Occipital lobe (tissue), 3 donors: ENCODE measurements at places on chromosomes 7 and 10. TPM values are rescaled to one million over a fixed set of nuclear protein-coding genes. Genes with fewer than 3 reads are reported as not detected.

DNA sequence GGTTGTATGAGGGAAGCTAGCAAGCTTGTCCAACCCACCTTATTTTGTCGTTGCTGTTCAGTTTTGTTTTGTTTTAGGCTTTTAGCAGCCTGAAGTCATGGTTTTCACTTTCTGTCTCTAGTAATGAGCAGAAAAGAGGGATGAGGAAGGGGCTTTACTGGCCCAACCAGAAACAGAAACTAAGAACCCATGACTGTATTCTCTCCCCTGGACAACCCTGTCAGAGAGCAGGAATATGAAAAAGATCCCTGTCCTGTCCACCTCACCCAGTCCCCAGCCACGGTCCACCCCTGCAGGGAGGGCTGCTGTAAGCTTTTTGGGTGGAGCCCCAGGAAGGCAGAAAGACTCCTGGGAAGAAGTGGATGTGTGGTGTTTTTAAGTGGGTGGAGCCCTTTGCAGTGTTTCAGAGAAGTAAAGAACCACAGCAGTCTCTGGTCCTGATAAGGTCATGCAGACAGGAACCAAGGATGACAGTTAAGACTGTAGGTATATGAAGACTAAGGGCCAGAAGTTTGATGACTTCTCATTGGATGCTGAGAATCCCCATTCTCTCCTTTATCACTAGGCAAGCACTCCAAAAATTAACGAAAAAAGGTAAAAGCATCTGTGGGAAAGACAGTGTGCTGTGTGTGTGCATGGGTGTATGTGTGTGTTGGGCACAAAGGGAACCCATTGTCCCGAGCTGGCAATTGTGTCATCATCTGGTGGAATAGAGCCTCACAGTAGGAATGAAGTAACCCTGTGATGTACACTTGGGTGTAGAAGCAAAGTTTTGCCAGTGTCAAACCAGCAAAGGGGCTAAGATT lies 13.8 kb downstream of the MRPL32 start:
- DNase-seq = no peak

DNA sequence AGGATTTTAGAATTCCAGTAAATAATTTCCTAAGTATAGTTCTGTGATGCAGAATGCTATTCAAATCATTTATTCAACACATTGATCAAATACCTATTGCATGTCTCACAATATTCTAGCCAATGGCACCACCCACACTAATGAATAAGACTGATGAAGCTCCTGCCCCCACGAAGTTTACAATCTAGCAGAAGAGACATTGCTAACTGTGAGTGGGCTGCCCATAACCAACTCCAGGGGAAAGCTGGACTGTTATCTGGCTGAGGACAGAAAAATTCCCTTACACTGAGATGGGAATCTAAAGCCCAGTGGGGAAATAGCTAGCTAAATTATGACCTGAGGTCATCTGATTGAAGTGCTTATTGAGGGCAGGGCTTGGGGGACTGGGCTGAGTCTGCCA lies 128.8 kb upstream of the LYZL2 start:
- no peak for DNase-seq

GRCh38 chr10:57983281-57983791 lies 284.4 kb downstream of the IPMK start:
- no peak for DNase-seq

Gene HOXA10
- not detected for total RNA-seq

Gene TRDMT1
- total RNA-seq = 39.3 TPM

DNA sequence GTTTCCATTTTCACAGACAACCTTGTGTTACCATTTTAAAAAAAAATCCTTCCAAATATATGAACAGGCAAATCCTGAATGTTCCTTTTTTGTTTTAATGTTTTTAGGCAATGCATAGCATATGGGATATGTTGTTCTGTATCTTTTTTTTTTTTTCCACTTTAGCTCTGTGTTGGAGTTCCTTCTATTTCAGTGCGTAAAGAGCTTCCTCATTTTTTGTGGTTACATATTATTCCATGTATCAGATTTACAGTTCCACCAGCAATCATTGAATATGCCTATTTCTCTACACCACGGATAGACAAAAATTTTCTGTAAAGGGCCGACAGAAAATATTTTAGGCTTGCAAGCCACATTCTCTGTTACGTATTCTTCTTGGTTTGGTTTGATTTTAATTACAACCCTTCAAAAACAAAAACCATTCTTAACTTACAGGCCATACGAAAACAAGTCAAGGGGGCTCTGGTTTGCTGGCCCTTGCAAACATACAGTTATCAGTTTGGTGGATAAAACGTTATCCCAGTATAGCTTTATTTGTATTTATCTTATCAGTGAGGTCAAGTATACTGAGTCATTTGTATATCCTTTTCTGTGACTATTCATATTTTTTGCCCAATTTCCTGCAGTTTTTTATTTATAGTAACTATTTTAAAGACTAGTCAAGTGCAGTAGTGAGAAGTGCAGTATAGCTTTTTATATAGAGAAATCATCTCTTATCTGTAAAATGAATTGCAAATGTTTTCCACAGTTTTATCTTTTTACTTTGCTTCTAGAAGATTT lies 55.7 kb downstream of the RALA start:
- DNase-seq = no peak

GRCh38 chr10:58856508-58857240 lies 319.8 kb upstream of the PHYHIPL start:
- peak; percentile 14 for DNase-seq

DNA sequence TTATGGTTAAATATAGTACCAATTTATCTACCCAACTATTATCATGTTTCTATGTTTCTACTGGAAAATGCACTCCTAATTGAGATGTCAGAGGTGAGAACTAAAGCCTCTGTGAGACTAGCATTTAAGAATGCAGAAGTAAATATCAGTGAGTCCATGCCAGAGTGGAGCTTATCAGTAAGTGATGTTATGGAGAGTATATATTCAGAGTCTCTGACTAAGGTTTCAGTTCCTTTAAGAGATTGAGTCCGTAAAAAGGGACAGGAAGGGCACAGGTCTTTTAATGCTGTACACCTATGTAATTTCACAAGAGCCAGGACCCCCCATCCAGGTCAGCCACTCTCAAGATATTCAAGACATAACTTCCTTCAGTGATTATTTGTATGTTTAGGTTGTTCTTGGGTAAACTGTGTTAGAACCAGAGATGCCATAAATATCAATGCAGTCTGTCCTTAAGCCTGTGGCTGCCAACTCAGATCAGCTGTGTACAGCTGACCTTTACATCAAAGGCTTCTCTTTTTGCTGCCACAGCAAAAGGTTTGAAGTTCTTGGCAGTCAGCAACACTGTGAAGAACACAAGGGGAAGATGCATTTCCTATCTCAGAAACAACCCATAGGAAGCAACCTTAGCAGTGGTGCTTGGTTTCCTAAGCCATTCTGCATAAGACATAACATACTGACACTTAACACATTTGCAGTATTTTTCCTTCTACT lies 244.8 kb downstream of the BICC1 start:
- DNase-seq = no peak

Gene MSS51
- 3.7 TPM for total RNA-seq

GRCh38 chr7:157457355-157458253 lies 120.8 kb downstream of the DNAJB6 start:
- DNase-seq = no peak

DNA sequence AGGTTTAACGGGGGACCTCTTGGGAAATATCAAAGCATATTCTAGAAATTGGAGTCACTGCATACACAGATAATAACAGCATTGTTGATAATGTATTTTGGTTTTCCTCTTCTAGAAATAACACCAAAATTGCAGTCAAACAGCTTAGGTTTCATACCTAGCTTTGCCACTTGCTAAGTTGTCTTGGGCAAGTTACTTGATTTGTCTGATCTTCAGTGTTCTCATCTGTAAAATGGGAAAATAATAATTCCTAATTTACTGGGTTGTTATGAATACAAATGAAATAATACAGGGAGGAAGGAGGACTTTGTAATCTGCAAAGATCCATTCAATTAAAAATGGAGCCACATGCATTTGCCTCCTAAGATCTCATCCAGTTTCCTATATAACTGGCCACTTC lies 20.3 kb upstream of the NUP205 start:
- no peak for DNase-seq

Gene DUS4L
- 17.9 TPM for total RNA-seq

- no peak for DNase-seq
Observed at GRCh38 chr10:76997631-76998030, 640.0 kb downstream of the KCNMA1 start.

- no peak for DNase-seq
Observed at GRCh38 chr7:74395745-74396311, 57.9 kb upstream of the GTF2IRD1 start.

GRCh38 chr7:45653209-45653907 lies 79.2 kb downstream of the ADCY1 start:
- DNase-seq = no peak

DNA sequence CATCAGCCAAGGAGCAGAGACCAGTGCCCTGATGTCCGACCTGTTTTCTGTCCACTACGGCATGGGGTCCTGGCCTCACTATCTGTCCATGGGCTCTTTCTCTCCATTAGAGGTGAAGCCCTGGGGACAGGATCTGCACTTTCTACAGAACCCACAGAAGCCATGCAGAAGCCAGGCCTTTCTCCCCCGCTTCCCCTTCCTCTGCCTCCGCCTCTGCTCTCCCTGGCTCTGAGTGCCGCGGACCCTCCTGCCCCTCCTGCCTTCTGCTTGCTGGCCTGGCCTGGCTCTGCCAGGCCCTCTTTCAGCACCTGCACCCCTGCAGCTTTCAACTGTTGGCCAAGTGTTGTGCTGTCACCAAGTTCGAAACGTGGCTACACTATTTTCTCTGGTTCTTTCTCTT lies 439.8 kb upstream of the ZMIZ1 start:
- DNase-seq = no peak

Gene ZMIZ2
- total RNA-seq = 12.6 TPM

- no peak for DNase-seq
Observed at GRCh38 chr10:16632996-16633395, 111.3 kb upstream of the C1QL3 start.

- no peak for DNase-seq
Observed at GRCh38 chr10:110258542-110258941, 46.2 kb downstream of the SMNDC1 start.

Gene RARRES2
- 6.2 TPM for total RNA-seq

Gene CPVL
- total RNA-seq = 69.9 TPM

GRCh38 chr7:1521456-1521855 lies 9.0 kb upstream of the MAFK start:
- no peak for DNase-seq

DNA sequence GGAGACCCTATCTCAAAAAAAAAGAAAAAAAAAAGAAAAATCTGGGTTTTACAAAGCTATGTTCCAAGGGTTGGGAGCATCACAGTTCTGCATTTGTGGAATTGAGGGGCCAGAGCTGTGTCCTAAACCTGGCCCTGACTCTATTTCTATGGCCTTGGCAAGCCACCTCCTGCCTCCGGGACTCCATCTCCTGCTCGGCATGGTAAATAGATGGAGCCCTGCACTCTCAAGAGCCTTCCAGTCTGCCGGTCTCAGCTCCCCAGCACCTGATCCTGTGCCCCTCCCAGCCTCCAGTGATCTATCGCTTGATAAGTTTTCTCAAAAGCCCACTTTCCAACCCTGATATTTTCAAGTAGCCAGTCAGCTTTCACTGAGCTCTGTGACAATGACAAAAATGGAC lies 43.0 kb downstream of the KCNH2 start:
- DNase-seq = no peak

DNA sequence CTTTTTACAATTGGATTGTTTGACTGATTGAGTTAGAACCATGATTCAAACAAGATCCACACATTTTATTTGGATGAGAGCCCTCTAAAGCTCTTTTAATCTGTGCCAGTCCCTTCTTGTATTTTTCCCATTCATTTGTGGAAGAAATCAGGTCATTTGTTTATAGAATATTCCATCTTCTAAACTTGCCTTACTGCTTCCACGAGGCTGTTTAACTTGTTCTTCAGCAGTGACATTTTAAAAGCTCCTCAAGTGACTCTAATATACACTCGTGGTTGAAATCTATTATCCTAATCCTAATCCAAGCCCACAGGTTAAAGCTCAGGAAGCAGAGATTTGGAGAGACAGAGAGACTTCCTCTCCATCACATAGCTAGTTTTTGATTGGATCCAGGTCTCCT lies 155.4 kb upstream of the SVIL start:
- DNase-seq = no peak

DNA sequence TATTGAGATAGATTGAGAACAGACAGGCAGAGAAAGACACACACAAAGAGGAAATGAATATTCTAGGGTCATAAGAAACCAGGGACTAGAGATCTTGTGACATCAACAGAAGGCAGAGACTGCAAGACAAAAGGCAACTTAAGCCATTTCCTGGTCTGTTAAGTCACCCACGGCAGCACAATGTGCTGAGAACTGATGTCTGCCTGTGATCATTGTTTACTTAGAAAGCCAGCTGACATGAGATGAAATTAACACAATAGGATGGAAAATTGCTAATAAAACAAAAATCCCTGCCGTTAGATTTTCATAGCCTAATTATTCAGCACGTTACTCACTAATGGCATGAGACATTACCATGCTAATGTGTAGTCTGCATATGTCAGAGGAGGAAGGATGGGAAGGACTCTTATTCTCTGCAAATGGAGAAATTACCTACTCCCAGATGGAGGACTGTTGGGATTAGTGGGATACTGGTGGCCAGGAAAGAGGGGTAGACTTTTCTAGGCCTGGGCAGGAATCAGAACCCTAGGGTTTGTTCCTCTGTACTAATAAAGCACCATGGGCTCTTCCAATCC lies 191.3 kb upstream of the PODXL start:
- DNase-seq = no peak

Gene CNTNAP2
- total RNA-seq = 37.3 TPM

DNA sequence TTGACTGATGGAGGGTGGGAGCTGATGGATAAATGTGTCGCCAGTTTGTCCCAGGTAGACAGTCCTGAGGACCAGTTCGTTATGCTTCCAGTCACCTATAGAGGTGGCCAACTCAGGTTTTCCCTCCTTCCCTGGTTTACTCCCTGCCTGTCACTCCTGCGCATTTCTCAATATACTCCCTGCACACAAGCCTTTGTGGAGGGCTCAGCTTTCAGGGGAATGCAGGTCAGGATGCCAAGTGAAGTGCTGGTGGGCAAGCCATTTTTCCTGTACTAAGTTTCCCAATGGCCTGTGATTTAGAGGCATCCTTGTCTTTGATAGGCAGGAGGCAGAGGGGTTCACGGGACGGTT lies 473.5 kb upstream of the ZMIZ1 start:
- no peak for DNase-seq

Gene GPC2
- 71.9 TPM for total RNA-seq

DNA sequence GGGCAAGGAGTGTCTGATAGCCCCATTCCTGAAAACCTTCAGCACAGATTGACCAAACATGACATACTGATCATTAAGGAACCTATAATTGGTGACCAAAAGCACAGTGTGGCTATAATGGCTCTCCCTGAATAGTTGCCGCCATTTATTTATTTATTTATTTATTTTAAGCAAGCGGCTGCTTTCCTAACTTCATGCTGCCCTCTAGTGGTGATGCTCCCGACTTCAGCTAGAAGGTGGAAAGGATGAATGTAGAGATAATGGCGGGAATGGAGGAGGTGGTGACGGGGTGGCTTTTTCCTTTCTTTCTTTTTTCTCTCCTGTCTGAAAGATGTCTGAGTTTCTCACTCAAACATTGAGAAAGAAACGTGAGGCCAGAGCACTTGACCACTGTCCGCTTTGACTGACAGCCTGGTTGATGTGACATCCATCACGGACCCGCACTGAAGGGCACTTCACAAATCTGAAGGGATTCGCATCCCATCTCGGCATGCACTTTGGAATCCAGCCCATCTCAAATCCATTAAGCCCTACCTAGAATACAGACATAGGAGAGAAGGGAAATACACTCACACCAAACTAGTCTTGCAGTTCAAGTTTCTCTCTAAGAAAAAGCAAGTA lies 1090.1 kb downstream of the KCNMA1 start:
- peak; percentile 25 for DNase-seq
